ENCODE measurements at places on chromosomes 13 and 19.
A peak's percentile ranks its signal among the peaks of the same experiment; 100 is the strongest.

- DNase-seq: no peak
These were observed 268.7 kb downstream of the NHLRC3 start for GRCh38 chr13:39306639-39307589.

GRCh38 chr19:45670670-45671453, 2.8 kb downstream of the GIPR start:
- DNase-seq: peak; percentile 33

- no peak for DNase-seq
These were observed 238.2 kb downstream of the LIG4 start for GRCh38 chr13:107977071-107977574.

DNA sequence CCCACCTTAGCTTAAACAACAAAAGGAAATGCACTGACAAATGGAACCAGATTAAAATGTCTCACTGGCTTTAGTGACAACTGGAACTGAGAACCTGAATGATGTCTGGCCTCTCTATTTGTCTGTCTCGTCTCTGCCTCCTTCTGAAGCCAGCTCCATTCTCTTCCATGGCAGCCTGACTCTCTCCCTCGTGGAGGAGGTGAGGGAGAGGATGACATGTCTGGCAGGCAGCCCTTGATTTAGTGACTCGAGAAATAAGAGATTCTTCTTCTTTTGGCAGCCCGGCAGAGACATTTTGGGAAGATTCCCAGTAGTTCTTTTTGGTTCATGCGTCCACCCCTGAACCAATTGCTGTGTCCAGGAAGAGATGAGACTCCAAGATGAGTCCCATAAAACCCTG, 131.7 kb downstream of the KLF5 start:
- peak; percentile 2 for DNase-seq

- DNase-seq: no peak
These were observed 20.3 kb downstream of the POP4 start for GRCh38 chr19:29626386-29626785.

DNA sequence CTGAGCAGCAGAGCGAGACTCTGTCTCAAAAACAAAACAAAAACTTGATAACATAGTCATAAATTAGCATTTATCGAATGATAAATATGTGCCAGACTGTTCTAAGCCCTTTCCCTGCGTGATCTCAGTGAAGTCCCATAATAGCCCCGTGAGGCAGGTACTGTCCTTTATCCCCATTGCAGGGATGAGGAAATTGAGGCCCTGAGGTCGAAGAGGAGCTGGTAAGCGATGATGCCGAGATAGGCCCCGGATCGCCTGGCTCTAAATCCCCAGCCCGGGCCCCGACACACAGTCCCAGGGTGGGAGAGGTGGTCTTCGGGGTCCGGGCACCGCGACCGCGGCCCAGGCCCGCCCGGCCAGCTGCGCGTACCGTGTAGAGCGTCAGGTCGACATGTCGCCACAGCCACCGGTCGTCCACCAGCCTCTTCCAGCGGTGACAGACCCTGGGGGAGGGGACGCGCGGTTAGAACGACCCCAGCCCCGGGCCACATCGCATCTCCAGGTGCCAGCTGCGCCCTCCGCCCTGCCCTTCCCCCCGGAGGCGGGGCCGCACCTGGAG, 625 bp downstream of the FBXL12 start:
- DNase-seq: no peak

DNA sequence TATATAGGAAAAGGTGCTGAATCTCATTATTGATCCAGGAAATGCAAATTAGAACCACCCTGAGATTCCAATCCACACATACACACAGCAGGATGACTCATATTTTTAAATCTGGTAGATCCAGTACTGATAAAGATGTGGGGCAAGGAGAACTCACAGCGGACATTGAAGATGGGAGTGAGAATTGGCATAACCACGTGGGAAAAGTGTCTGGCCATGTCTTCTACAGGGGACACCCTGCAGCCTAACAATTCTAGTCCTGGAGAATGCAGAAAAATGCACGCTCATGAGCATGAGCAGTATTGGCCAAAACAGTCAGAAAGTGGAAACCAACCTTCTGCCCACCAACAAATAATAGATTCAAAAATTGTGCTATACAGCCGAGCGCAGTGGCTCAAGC, 13.5 kb upstream of the BCL3 start:
- DNase-seq: no peak

DNA sequence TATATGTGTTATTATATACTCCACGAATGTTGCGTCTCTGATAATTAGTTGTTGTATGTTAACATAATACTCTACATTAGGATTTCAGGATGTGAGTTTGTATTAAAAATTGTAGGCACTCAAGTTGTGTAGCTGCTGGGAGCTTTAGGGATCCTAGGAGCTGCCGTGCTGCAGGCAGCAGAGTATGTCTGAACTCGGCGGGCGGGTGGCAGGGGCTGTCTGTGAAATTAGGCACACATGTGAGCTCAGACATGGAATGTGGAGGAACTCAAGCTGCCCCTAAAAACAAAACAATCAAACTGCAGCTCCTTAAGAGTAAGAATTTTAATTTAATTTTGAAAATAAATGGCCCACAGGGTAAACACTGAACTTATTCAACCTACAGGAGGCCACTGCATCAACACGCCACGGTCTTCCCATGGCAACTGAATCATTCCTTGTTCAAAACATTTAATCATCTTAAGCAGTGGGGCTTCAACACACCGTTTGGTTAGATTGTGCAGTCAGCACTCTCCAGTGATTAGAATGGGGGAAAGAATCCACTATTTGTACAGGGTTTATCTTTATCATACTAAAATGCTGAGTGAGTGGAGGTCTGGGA, 22.7 kb downstream of the SERTM1 start:
- no peak for DNase-seq

DNA sequence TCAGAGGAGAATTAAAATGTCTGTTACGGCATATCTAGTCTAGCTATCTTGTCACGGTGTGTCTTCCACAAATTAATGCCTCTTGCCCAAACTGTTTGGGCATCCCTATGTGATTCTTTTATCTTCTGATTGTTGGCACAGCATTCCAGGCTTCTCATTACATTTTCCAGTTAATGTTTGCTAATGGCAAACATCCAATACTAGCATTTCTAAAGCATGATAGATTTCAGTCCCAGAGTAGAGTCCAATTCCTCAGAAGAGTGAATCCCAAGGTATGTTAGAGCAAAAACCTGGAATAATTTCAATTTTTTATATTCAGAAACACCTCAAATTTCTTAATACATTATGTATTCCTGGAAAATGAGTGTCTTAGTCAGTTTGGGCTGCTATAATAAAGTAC, 684.5 kb upstream of the SLITRK1 start:
- DNase-seq: no peak

All from G401 (cell line).